CD4-positive, alpha-beta T cell treated with Interleukin-10 for 1 hour (primary cell): ENCODE measurements at places on chromosomes 2 and 18.

GRCh38 chr18:79010802-79011201 is 31.2 kb downstream of the SALL3 start:
- DNase-seq: peak; percentile 1

GRCh38 chr18:10702206-10702605 is 176.4 kb downstream of the NAPG start:
- DNase-seq: no peak

DNA sequence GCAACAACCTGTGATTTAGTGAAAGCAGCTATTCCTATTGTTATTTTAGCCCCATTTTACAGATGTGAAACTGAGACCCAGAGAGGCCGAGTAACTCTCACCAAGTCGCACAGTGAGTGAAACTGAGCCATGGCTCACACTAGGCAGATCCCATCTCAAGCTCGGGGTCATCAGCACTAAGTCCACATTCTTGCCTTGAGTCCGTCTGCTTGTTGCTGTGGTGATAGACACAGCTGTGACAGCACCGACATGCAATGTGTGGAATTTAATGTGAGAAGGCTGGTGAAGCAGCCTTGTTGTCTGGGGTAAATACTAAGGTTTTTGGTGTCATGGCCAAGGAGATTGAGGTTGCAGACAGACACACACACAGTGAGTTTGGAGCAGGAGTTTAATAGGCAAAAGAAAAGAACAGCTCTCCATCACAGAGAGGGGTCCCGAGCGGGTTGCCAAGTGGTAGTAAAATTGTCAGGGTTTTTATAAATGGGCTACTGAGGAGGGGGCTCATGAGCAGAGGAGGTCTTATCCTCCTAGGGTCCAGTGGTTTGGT is 40.2 kb upstream of the GMCL1 start:
- DNase-seq: no peak

- DNase-seq: no peak
These were observed 22.4 kb downstream of the CRYGD start for GRCh38 chr2:208101716-208102631.

DNA sequence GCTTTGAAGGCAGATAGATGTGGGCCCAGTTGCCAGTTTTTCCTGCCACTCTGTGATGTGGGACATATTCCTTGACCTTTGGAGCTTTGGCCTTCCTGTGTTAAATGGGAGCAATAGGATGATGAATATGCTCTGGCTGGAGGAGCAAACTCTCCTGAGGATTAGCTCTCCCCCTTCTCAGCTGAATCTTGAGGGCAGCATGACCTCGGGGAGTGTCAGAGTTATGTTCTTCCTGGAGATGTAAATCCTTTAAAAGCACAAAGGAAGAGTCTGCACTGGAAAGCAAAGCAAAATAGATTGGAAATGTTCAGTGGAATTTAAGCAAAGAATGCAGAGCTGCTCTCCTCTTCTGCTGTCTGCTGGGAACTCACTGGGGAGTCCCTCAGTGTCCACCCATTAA is 160.1 kb downstream of the ALK start:
- DNase-seq: no peak

DNA sequence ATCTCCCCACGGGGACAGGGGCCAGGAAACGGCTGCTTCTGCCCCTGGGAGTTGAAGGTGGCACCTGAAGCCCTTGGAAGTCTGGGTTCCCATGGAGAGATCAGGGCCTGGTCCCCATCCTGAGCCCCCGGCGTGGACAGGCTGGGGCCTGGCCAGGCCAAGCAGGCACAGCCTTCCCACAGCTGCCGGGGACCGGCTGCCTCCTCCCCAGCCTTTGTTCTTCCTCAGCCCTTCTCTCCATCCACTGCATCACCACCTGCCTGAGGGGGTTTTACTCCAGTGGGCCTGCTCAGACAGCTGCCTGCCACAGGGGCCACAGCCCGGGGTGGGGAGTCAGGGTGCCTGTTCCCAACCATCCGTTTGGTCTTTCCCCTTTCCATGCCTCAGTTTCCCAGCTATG is 187.7 kb downstream of the INHBB start:
- no peak for DNase-seq

DNA sequence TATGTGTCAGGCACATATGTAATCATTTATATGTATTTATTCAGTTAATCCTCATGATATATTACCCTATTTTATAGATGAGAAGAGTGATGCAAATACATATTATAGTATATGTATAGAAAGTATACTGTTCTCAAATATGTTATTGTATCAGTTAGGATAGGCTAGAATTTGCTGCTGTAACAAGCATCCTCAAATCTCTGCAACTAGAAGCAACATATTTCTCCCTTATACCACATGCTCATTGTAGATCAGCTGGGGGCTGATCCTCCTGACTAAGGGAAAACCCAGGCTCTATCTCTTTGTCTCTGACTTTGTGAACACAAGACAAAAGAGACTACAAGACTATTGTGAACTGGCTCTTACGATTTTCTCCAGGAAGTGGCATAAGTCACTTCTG is 24.8 kb upstream of the HS6ST1 start:
- no peak for DNase-seq

DNA sequence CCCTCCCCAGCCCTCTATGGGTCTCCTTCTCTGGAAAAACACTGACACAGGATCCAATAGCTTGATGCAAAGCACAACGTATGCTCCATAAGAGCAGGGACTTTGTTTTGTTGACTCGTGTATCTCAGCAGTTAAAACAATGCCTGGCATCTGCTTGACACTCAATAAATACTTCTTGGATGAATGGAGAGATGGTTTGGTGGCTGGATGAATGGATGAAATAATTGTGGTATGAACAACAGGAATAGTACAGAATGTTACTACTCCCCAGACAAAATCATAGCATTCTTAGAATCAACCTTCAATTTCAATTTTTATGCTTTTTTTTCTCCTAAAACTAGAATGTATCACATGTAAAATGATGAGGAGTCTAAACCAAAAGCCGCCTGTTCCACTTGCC is 57.4 kb downstream of the KCNE4 start:
- DNase-seq: no peak
